ENCODE measurements at places on chromosomes 3 and 15.

DNA sequence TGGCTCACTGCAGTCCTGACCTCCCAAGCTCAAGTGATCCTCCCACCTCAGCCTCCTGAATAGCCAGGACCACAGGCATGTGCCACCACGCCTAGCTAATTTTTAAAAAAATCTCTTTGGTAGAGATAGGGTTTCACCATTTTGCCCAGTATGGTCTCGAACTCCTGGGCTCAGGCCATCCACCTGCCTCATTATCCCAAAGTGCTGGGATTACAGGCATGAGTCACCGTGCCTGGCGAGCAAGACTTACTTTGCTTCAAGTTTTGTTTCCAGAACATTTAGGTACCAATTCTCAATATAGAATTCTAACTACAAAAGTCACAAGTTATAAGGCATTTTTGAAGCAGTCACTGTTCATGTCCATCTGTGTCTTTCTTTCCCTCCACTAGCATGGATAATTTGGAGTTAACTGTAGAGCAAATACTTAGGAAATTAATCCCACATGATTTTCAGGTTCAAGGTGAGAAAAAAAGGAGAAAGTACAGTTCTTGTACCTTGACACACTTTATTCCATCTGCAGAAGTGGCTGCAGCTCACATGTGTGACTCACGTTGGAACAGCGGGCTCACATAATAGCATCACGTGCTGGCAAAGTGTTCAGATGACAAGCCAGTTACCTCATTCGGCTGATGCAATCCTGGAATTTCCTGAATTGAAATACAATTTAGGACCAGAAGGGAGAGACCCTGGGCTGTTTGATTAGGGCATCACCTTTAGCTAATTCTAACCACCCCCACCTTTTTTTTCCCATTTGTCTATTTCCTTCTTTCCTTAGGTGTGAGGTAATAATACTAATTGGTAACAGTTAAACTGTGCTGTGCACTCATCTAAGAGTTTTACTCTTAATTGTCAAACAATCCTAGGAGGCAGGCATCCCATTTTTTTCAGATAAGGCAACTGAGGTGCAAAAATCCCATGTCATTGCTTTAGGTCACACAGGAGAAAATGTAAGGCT, 46.9 kb upstream of the NEDD4 start:
- no peak for DNase-seq
- peaks cover 4% of the 10 kb centered on the region for H3K36me3 ChIP-seq
- peaks cover 15% of the 10 kb centered on the region for H3K4me1 ChIP-seq
- H3K27me3 ChIP-seq, result peaks cover 9% of the 10 kb centered on the region

- H3K36me3 ChIP-seq, result no peaks in the 10 kb centered on the region
- DNase-seq, result no peak
- peaks cover 5% of the 10 kb centered on the region for H3K27me3 ChIP-seq
- H3K4me3 ChIP-seq, result no peak overlapping the region
- H3K4me1 ChIP-seq, result peaks cover 7% of the 10 kb centered on the region
Observed at GRCh38 chr15:52733696-52734255, 54.6 kb upstream of the ATOSA start.

DNA sequence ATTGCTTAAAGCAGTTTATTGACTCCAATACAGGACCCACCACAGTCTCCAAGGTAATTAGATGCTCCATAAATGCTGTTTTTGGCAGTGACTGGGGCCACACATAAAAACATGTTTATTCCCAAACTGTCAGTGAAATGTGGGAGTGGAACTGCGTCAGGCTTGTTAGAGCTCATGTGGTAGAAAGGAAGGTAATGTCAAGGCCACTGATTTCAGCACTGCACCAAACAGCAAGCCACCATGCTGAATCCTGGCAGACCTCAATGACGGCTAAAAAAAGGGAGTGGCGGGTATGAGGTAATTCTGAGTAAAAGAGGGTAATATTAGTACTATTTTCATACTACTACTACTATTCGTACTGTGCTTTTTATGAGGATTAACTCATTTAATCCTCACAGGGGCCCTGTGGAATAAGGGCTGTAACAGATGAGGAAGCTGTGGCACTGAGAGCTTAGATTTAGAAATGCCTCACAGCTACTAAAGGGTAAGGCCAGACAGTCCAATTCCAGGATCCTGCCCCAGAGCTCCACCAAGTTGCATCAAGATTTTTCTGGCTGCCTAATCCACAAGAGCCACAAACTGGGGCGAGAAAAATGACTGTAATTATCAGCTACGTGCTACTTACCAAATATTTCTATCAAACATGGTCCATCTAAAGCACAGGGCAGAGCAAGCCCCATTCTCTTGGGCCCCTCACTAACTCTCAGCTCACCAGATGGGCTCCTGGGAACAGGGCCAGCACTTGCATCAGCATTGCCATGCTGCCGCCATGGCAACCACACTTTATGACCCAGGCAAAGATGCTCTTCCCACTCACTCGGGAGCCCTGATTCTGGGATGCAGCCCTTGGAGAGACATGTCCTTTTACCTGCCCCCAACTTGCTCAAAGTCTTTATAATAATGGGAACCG, 83.6 kb upstream of the SPATA12 start:
- no peak overlapping the region for H3K4me3 ChIP-seq
- peak; percentile 29 for DNase-seq
- peaks cover 8% of the 10 kb centered on the region for H3K27me3 ChIP-seq
- H3K36me3 ChIP-seq, result peaks cover 6% of the 10 kb centered on the region
- peak overlapping the region; percentile 31 for H3K27ac ChIP-seq

- peaks cover 12% of the 10 kb centered on the region for H3K27me3 ChIP-seq
- no peak overlapping the region for H3K4me3 ChIP-seq
- peaks cover under 1% of the 10 kb centered on the region for H3K4me1 ChIP-seq
- DNase-seq, result no peak
Observed at GRCh38 chr15:65954289-65954741, 85.0 kb downstream of the RAB11A start.

GRCh38 chr3:15443826-15444524, 16.6 kb downstream of the EAF1 start:
- H3K4me1 ChIP-seq, result no peaks in the 10 kb centered on the region
- no peaks in the 10 kb centered on the region for H3K27me3 ChIP-seq
- H3K36me3 ChIP-seq, result peaks cover 61% of the 10 kb centered on the region
- no peak overlapping the region for H3K27ac ChIP-seq
- H3K4me3 ChIP-seq, result no peak overlapping the region
- no peak for DNase-seq

DNA sequence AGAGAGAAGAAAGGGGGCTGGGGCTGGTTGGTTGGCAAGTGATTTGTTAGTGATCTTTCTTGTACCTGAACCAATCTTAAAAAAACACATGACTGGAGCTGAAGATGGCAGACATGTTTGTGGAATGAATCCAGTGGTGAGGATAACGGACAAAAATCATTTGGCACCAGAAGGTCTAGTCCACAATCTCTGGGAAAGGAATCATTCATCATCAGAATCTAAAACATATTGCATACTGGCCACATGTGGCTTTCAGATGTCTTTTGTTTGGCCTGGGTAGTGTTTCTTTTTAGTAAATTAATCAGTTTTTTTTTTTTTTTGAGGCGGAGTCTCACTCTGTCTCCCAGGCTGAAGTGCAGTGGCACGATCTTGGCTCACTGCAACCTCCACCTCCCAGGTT, 5.0 kb downstream of the NEK11 start:
- no peak for DNase-seq
- no peak overlapping the region for H3K4me3 ChIP-seq
- H3K4me1 ChIP-seq, result peaks cover 11% of the 10 kb centered on the region

- no peaks in the 10 kb centered on the region for H3K36me3 ChIP-seq
- H3K4me3 ChIP-seq, result no peak overlapping the region
- no peaks in the 10 kb centered on the region for H3K4me1 ChIP-seq
- no peak for DNase-seq
Observed at GRCh38 chr15:74517096-74517495, 23.9 kb upstream of the ARID3B start.

- no peaks in the 10 kb centered on the region for H3K36me3 ChIP-seq
- no peak overlapping the region for H3K27ac ChIP-seq
- no peak overlapping the region for H3K4me3 ChIP-seq
- H3K27me3 ChIP-seq, result no peaks in the 10 kb centered on the region
Observed at GRCh38 chr15:33994005-33994615, 25.8 kb downstream of the CHRM5 start.

DNA sequence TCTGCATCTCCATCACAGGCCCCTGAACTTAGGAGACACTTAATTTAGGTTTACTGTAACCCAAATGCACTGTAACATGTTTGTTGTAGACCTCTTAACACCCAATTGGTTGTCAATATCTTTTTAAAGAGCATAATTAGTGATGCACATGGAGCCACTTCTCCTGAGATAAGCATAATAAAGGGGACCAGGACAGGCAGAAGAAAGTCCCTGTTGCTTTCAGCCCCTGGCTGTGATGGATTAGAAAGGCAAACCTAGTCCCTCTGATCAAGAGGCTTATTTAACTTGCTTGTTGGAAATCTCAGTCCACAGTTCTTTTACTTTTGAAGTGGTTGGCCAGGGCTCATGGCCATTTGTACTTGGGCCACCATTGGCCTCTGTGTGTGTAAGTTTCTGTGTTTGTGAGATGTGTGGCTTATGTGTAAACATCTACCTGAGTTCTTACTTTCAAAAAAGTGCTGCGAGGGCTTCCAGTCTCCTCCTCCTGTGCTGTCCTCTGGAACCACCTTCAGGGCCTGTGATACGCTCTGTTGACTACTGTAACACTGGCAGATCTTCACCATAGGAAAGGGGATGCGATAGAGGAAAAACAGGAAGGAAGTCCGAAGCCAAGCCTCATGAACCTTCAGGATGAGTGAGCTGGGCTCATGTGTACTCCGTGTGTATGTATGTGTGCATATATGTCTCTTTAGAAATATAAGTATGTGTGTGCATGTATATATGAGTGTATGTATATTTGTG, 136.2 kb downstream of the EPHB1 start:
- peaks cover 5% of the 10 kb centered on the region for H3K4me1 ChIP-seq
- H3K36me3 ChIP-seq, result no peaks in the 10 kb centered on the region
- DNase-seq, result no peak
- H3K27ac ChIP-seq, result no peak overlapping the region
- peaks cover 14% of the 10 kb centered on the region for H3K27me3 ChIP-seq
- H3K4me3 ChIP-seq, result no peak overlapping the region

DNA sequence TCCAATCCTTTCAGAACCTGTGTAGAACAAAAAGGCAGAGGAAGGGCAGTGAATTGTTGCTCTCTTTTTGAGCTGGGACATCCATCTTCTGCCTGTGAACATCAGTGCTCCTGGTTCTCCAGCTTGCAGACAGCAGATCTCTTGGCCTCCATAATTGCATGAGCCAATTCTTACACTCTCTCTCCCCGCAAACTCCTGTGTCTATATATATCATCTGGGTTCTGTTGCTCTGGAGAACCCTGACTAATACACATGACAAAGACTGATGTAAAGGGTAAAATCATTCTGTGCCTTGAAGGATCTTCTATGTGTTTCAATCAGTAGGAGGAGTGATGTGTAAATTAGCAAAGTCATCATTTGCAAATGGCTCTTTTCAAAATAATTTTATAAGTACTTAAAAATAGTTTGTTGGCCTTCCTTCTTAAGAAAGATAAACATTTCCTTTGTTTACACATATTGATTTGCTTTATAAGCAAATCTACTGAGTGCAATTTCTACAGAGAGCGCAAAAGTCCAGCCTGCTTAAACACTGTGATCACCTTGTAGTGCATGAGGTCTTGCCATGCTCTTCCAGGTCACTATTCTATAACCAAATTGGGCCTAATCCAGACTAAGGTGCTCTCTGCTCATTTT, 154.9 kb upstream of the ANKRD28 start:
- DNase-seq, result no peak
- H3K36me3 ChIP-seq, result no peaks in the 10 kb centered on the region
- H3K27me3 ChIP-seq, result peaks cover 3% of the 10 kb centered on the region
- peaks cover 23% of the 10 kb centered on the region for H3K4me1 ChIP-seq
